ENCODE measurements at places on chromosomes 13 and 19.

DNA sequence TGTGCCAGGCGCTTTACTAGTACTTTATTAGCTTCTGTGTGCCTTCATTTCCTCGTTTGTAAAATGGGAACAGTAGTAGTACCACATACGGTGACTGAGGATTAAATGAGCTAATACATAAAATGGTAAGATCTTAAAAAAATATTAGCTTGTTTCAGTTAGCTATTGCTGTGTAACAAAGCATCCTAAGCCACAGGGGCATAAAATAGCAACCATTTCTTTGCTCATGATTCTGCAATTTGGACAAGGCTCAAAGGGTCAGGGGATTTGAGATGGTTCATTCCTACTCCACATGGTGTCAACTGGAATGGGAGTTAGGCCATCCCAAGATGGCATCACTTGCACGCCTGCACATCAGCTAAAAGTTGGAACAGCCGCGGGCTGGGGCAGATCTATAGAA, 13.3 kb downstream of the DYRK1B start:
- no peak for DNase-seq

GRCh38 chr13:47474839-47475238, 526.2 kb downstream of the SUCLA2 start:
- DNase-seq, result no peak

- DNase-seq, result no peak
These were observed 10.5 kb downstream of the CDADC1 start for GRCh38 chr13:49258089-49258796.

DNA sequence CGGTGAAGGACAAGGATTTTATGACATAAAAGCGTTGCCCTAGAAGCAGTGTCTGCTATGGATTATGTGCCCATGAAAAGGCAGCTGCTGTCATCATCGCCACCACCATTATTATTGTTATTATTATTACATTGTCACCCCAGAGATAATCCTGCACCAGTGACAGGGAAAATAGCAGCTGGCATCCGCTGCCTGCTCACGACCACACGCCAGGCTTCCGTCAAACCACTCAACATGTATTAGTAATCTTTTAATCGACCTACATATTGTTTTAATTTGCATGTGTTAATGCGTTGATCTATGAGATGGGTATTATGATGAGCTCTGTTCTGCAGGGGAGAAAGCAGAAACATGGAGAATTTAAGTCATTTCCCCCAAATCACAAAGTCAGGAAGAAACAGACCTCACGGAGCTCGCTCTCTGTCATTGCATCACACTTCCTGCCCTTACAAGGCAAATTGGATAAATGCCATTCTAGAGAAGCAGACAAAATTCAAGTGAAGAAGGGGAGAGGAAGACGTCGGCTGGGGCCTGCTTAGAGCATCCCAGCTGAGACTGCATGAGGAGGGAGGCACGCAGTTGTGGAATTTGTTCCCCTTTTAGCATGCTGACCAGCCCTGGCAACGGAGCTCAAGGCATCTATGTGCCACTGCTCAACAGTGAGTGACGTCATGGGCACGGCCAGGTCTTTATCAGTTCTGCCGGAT, at the start of gene FFAR3:
Gene FFAR3 (plus strand): TSS at position 594 of the 707 bp plus-strand sequence. CDS start 431 bp downstream, outside the sequence.
- DNase-seq, result no peak

DNA sequence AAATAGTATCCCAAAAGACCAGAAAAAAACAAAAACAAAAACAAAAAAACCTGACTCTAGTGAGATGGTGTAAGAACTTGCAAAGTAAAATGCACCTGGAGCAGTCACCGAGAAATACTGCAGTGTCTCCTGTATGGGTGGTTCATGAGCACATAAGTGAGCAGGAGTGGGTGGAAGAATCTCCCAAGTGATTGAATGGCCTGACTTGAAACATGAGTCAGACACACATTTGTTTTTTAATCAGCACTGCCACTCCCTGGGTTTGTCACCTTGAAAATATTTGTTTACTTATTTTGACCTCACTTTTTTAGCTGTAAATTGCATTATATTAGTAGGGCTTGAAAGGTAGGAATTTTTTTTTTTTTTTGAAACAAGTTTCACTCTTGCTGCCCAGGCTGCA, 2.0 kb downstream of the ZNF431 start:
- DNase-seq, result no peak

DNA sequence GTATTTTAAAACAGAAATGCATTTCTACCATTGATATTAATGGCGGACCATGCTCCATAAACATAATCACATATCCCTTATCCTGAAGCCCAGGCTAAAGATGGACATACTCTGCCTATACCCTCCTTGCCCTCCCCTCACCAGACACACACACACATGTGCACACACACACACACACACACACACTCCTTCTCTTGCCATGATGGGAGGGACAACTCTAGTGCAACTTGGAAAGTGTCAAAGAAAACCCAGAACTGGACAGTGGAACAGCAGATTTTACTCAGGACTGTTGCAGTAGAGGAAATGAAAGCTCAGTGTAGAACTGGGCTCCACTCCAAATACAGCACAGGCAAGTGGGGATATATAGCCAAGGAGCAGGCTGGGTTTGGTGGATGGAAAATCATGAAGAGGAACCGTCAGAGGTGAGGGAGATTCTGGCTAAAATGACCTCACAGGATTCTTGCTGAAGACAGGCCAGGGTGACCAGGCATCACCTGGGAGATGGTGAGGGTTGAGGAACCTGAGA, 40.8 kb downstream of the TNFRSF19 start:
- no peak for DNase-seq

DNA sequence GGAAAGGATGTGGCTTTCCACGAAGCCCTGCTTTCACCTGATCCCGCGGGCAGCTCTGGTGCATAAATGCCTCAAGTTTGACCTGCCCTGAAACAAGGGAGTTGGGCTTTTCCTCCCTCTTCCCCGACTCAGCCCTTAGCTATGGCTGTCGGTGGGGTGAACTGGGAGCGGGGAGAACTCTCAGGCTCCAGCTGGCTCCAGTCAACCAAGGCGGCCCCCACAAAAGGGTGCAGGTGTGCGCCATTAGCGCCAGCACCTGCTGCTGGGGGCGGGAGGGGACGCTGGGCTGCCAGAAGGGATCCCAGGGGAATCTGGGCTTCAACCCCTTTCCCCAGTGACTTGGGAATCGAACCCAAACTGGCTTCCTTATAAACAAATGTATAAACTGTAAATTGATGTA, 7.1 kb upstream of the DHRS12 start:
- no peak for DNase-seq

GRCh38 chr13:29301027-29301426, 294.5 kb downstream of the SLC7A1 start:
- no peak for DNase-seq

Measured in activated CD4-positive, alpha-beta T cell treated with anti-CD3 and anti-CD28 coated beads, Interleukin-2, amount 50 U/mL, for 16 hours (primary cell).